NCI-H2107 (cell line): ENCODE measurements at places on chromosomes 5 and 9.

- peak; percentile 4 for DNase-seq
Observed at GRCh38 chr9:78167356-78167755, 68.5 kb upstream of the CEP78 start.

GRCh38 chr9:2343756-2344155 is 277.8 kb upstream of the VLDLR start:
- no peak for DNase-seq

GRCh38 chr5:127019928-127020327 is 10.4 kb downstream of the MARCHF3 start:
- no peak for DNase-seq

GRCh38 chr5:171867786-171868185 is 82.2 kb downstream of the SMIM23 start:
- no peak for DNase-seq

- no peak for DNase-seq
Observed at GRCh38 chr9:20570756-20571155, 51.5 kb downstream of the MLLT3 start.

GRCh38 chr9:109391176-109391575 is 70.3 kb upstream of the EPB41L4B start:
- no peak for DNase-seq

DNA sequence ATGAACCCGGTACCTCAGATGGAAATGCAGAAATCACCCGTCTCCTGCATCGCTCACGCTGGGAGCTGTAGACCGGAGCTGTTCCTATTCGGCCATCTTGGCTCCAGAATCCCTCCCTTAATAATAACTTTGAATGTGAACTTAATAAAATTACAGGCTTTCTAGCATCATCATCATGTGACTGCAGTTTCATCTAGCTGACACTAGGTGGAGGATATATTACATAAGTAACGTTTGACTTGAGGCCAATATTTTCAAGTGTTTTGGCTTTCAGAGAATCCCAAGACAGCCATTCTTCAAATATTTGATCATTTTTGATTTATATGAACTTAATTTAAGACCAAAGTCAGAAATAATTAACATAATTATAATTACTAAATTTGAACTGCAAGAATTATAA is 474.9 kb upstream of the CDH10 start:
- no peak for DNase-seq

DNA sequence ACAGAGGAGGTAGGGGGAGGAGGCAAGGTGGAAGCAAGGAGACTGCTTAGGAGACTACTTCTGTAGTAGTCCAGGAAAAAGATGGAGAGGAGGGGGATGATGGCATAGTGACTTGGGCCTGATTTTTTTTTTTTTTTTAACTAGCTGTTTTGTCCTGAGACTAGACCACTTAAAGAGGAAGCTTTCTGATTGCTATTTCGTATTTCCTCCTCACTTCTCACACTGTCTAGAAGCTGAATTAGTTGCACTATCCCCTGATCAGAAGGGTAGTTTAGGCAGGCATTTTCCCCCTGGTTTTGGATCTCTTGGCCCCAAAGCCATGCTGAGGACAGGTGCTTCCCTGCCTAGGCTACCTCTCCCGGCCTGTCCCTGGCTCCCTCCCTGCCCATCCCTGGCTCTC is 14.9 kb downstream of the LARP1 start:
- DNase-seq: no peak

DNA sequence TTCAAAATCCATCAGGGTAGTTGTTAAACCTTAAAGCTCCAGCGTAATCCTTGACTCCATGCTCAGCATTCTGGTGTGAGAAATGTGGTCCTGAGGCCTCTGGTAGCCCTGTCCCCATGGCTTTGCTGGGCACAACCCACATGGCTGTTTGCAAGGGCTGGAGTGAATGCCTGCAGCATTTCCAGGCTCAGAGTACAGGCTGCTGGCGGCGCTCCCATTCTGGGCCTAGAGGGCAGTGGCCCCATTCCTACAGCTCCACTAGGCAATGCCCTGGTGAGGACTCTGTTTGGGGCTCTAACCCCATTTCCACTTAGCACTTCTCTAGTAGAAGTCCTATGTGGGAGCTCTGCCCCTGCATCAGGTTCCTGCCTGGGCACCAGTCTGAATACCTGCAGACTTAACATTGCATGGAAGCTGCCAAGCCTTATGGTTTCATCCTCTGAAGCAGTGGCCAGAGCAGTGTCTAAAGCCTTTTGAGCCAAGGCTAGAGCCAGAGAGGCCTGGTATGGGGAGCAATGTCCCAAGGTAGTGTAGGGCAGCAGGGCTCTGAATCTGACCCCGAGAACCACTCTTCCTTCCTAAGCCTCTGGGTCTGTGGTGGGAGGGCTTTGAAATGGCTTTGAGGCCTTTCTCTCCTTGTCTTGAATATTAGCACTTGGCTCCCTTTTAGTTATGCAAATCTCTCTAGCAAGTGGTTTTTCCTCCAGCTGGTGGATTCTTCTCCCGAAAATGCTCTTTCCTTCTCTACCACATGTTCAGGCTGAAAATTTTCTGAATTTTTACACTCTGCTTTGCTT is 5.8 kb upstream of the ALDH1A1 start:
- DNase-seq: no peak

DNA sequence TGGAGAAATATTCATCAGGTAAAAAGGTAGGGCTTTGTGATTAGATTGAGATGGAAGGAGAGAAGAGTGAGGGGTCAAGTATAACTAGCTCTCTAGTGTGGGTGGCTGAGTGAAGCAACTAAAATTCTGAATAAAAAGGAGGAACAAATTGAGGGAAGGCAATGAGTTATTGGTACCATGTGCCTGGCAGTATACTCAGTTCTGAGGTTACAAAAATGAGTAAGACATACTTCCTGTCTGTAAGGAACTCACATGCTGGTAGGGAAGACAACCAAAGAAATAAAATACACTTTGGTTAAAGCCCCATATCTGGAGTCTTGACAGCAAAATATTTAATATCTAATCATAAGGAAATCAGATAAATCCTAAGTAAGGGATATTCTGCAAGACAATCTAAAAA is 476.8 kb upstream of the C9orf72 start:
- DNase-seq: no peak

DNA sequence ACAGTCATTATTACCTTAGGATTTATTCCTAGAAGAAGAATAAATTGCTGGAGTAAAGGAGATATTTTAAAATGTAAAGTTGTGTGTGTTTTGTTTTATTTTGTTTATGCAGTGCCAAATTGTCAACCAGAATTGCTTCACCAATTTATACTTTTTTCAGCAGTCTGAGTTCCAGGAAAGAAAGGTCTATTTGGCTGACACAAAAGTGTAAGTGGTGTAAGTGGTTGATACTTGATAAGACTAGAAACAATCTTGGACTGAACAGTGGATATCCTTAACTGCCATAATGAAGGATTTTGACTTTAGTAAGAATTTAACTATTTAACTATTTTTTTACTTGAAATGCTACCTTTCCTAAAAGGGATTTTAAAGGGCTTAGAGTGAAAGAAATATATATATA is 37.7 kb downstream of the TYRP1 start:
- no peak for DNase-seq

- no peak for DNase-seq
Observed at GRCh38 chr5:25009063-25009462, 364.3 kb upstream of the CDH10 start.

GRCh38 chr5:61931236-61931635 is 374.8 kb upstream of the KIF2A start:
- no peak for DNase-seq

DNA sequence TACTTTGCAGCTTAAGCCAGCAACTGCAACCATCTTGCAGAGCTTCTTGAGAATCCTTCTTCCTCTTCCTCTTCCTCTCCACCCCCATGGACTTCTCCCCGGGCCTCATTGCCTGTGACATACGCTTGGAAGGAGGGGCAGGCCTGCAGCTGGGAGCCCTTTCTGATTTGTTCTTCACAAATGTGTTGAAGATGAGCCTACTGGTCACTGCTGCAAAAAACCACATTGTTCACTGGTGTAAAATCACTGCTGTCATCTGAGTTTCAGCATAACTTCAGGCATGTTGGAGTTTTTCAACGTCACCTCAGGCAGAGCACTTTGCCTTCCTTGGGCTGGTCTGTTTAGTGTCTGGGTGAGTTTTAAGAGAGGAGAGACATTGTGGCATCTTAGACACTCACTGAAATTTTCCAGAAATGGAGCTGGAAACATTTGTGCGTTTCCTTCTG is 7.9 kb downstream of the TJP2 start:
- no peak for DNase-seq

- DNase-seq: no peak
Observed at GRCh38 chr5:8429778-8430758, 561.1 kb downstream of the MTRR start.
